ENCODE measurements at places on chromosomes 3 and 15. TPM values are rescaled to one million over a fixed set of nuclear protein-coding genes. Genes with fewer than 3 reads are reported as not detected.

Gene LRRC49
- 12.4 TPM for total RNA-seq

Gene HCN4
- not detected for total RNA-seq

Gene GP9
- not detected for total RNA-seq

Gene TMCO5A
- not detected for total RNA-seq

Gene CCR9
- not detected for total RNA-seq

Gene NTRK3
- 3.1 TPM for total RNA-seq

Gene PTPRG
- 18.6 TPM for total RNA-seq

Gene ADGRG7
- not detected for total RNA-seq

Gene CDHR4
- total RNA-seq = not detected

Gene ROBO2
- total RNA-seq = under 0.01 TPM

Gene PLIN1
- under 0.01 TPM for total RNA-seq

Gene PLA2G4D
- total RNA-seq = under 0.01 TPM

Gene CNTN6
- total RNA-seq = under 0.01 TPM

Gene SERPINI2
- total RNA-seq = not detected

Gene ECE2
- total RNA-seq = not detected

Gene C3orf62
- total RNA-seq = 0.28 TPM

Gene SLC28A1
- under 0.01 TPM for total RNA-seq

Gene SLC6A11
- under 0.01 TPM for total RNA-seq

Gene ARNT2
- 7.6 TPM for total RNA-seq

Gene AHSG
- total RNA-seq = not detected

Gene PLCH1
- under 0.01 TPM for total RNA-seq

Gene JMJD7
- total RNA-seq = 3.4 TPM

Gene TARS3
- total RNA-seq = 19.2 TPM

Gene GPR176
- 250 TPM for total RNA-seq

Gene TM6SF1
- 0.85 TPM for total RNA-seq

Gene LRIG1
- 39.5 TPM for total RNA-seq

Gene GPR171
- total RNA-seq = not detected

Gene LEKR1
- total RNA-seq = 0.38 TPM

Gene CIDEC
- under 0.01 TPM for total RNA-seq

Gene RRP9
- 65.4 TPM for total RNA-seq

Gene GABRB3
- total RNA-seq = 0.28 TPM

Gene OGG1
- 13.2 TPM for total RNA-seq
